Mesenteric fat pad (tissue), 1 donor: ENCODE measurements at places on chromosomes 4 and X.

GRCh38 chrX:40871385-40872082 is 136.2 kb upstream of the MED14 start:
- DNase-seq = no peak

DNA sequence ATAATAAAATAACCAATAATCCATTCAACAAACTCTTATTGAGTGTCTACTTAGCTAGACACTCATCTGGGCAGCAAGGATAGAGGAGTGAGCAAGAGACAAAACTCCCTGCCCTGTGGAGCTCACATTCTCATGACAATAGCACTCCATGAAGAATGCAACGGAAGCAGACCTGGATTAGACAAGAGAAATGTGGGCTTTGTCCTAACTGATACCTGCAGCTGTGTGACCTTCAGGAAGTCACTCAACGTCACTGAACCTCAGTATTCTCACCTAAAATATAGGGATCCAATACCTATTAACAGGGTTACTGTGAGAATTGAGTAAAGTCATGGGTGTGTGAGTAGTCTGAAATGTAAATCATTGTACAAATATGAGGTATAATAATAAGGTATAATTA is 61.2 kb downstream of the NDNF start:
- DNase-seq = no peak

- no peak for DNase-seq
Measured at GRCh38 chrX:79462458-79462857, 95.3 kb upstream of the ITM2A start.

DNA sequence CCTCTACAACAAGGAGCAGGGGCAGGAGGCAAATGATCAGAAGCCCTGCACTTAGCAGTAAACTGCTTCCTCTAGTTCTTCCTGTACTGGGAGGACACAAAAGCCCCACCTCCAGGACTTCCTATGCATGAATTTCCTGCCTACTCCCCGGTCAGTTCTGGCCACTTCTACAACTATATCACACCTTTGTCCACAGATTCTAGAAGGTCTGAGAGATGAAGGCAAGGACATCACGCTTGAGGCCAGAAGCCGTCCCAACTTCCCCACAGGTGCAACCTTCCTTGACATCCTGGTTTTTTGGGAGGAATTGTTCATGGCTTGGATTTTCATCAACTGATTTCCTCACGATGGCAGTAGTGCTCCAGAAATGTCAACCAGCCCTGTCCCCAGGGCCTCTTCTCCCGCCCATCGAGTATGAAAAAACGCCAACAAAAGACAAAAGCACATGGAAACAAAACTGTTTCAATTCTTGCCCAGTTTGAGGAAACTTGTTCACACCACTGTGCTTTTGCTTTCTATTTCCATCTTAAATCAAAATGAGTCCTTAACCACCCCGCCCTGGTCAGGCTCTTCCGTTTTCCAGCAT is 206.5 kb upstream of the STK26 start:
- DNase-seq = no peak

- no peak for DNase-seq
Measured at GRCh38 chr4:120919358-120919757, 3.2 kb downstream of the PRDM5 start.

- DNase-seq = no peak
Measured at GRCh38 chr4:21697583-21697982, 251.0 kb downstream of the KCNIP4 start.

DNA sequence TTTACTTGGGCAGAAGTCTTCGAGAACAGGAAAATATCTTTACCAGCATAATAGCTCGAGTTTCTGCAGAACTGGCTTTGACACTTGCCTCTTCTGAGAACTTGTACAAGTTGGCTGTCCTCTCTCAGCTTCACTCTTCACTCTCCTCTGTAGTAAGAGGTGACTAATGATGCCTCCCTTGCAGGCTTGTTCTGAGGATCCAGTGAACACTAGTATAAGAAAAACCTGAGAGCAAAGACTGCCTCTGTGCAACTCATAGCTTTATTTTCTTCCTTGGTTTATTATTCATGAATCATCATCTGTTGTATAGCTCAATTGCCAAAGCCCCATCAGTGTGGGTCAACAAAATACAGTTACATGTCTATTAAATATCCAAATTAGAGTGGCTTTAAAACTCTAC is 266.7 kb upstream of the CLNK start:
- DNase-seq = no peak

- DNase-seq = no peak
Measured at GRCh38 chr4:170051402-170051801, 25.2 kb upstream of the MFAP3L start.

DNA sequence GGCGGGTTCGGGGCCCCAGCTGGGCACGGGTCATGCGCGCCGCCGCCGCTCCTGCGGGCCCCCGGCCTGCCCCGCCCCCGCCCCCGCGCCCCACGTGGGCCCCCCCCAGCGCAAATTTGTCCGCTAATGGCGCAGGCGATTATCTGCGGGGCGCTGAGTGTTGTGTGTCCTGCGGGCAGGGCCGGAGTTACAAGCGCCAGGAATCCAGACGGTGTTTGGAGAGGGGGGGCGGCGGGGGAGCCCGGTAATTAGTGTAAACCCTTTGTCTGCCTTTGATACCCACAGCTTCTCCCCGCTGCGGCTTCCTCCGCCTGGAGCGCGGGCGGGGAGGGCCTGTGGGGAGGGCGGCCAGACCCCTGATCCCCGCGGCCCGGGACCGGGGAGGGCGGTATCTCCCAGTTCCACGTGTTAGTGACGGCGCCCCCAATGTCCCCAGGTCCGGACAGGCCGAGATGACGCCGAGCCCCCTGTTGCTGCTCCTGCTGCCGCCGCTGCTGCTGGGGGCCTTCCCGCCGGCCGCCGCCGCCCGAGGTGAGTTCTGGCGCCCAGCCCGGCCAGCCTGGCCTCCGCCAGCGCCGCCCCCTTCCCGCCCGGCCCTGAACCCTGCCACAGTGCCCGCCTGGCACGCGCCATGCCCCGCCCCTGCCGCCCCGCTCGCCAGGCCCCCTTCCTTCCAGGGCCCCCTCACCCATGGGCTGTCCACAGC is 761 bp downstream of the FGFRL1 start:
- no peak for DNase-seq

DNA sequence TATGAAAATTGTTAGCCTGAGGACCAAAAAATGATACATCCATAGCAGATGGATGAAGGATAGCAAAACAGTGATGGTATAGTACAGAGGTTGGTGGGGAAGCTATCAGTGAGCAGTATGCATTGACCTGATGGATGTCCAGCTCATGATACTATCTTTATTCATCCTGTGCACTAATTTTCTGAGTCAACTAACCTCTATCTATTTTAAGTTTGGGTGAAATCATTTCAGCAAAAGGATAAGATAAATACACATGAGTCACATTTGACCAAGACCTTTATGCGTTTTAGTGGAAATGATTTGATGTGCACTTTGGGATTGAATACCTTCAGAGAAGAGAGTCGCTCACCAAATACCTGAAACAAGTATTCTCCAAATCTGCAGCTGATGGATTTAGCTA is 351.0 kb upstream of the NR3C2 start:
- no peak for DNase-seq

DNA sequence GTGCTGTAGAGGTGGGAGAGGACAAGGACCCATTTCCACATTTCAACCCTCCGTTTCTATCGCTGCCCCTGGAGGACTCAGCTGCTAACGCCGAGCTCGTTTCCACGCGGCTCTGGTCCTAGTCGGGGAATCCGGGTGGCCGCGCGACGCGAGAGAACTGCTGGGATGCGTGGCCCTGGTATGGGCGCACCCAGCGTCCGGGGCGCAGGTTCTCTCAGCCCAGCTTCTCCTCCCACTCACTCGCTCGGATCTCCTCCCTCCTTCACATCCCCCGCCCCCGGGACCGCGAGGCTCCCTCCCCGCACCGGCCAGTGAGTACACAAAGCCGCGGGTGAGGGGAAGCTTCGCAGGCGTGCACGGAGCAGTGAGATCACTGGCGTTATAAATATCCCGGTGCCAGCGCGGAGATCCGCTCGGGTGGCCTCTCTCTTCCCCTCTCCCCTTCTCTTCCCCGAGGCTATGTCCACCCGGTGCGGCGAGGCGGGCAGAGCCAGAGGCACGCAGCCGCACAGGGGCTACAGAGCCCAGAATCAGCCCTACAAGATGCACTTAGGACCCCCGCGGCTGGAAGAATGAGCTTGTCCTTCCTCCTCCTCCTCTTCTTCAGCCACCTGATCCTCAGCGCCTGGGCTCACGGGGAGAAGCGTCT is at the start of gene FGF5:
FGF5 (plus strand) TSS at position 412 of the 649 bp plus-strand sequence; CDS start at position 573, 161 bp downstream.
- no peak for DNase-seq

- DNase-seq = no peak
Measured at GRCh38 chr4:104446431-104447278, 48.0 kb downstream of the CXXC4 start.

DNA sequence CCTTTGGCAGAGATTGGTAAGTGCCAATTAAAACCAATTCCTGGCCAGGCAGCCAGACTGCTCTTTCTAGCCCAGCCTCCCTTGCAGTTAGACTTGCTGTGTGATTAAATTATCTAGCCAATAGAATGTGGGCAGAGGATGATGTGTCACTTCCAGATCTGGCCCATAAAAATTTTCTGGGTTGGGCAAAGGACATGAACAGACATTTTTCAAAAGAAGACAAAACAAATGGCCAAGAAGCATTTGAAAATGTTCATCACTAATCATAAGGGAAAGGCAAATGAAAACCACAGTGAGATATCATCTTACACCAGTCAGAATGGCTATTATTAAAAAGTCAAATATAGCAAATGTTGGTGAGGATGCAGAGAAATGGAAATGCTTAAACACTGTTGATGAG is 71.4 kb upstream of the STIM2 start:
- no peak for DNase-seq

DNA sequence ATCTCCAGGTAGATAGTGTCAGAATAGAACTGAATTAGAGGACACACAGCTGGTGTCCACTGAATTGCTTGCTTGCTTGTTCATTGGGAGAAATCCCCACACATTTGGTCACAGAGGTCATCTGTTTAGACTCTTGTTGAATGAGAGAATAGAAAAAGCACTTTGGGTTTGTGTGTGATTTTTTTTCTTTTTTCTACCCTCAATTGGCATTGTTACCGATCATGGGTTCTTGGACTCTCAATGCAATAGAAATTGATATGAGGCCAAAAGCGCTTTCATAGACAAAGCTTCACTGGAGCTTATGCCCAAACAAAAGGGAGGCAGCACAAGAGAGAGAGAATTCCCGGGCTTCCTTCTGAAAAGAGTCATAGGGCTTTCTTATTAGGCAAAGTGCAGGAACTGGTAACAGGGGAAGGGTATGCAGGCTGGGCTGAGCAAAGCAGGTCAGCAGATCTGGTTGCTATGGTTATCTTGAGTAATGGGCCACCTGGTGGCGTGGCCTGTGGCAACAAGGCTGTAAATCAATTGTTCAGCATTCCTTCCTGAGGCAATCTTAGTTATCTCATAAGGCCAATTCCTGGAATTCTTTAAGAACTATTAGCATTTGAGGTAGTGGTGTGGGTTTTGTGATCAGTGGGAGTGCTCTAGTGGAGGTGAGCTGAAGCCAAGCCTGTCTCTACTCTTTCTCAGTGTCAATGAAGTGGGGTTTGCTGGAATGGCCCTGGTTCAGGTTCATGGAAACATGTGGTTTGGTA is 5.3 kb upstream of the GPR82 start:
- no peak for DNase-seq

GRCh38 chr4:122666527-122667245 is 45.8 kb upstream of the IL21 start:
- no peak for DNase-seq
